ENCODE measurements at places on chromosomes 2 and 18.

DNA sequence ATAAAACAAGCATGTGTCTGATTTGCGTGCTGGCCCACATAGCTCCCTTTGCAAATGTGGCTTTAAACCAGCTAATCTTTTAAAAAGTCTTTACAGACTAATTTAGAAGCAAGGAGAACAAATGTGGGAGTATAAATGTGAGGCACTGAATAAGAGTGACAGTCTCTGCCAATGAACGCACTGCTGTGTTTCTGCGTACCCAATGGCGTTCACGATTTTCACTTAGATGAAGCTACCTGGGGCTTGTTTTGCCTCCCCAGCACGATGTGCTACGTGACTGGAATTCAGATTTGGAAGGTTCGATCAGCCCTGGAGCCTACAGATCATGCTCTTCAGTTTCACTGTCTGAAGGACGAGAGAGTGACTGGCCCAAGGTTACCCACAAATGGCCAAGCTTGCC, 10.8 kb upstream of the CRACDL start:
- no peak for DNase-seq

DNA sequence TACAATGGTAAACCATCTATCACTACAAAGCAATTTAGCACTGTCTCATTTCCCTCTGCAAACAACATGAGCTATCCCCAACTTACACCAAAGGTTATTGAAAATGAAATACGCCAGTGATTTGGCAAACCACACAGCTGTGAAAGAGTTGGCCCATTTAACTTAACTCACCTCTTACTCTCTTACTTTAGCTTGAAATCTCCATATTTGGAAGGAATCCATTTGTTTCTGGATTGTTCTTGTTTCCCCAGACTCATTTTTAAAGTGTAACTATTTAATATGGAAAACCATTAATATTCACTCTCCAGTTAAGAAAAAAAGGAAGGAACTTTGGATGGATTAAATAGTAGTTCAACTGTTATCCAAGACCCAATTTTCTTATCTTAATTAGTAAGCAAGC, 93.7 kb upstream of the TRIB2 start:
- DNase-seq: no peak

DNA sequence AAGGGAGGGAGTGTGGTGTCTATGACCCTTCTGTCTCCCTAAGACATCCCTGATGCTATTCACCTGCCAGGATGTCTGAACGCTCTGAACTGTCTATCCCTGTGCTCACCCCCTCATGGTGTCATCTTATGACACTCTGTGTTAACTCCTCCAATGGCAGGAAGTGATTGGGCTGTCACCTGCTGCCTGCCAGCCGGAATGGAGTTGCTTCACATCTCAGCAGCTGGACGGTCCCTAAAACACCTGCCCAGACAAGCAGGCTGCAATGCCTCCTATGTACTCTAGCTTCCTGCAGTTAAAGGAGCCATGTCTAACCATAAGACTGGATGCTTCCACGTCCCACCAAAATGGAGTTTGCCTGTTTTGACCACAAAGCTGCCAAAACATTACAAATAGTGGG, 99.9 kb downstream of the CPO start:
- no peak for DNase-seq

DNA sequence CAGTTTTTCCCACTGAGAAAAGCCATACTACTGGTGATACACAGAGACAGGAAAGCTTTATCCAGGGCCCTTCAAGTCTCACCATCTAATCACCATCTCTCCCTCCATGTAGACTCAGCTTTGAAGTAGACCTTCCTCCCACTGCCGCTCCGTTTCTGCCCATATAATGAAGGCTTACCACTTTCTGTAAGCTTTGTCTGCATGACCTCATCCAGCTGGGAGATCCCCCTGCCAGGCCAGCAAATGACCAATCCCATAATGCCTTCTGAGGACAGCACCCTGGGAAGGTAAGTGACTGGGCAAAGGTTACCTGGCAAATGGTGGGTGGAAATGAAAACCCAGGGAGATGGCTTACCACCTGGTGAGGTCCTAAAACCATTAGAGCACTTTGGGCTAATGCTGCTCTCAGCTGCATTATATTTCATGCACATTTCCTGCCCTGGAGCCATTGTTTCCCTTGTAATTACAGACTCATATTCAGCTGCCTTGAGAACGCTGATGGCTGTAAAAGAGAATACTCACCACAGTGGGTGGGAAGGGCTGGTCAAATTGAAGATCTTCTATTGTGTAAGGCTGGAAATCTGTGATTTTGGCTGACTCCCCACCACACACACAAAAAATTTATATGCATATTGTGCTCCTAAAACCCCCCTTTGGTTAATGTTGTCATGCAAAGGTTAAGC, 350.7 kb upstream of the SYT4 start:
- DNase-seq: no peak

DNA sequence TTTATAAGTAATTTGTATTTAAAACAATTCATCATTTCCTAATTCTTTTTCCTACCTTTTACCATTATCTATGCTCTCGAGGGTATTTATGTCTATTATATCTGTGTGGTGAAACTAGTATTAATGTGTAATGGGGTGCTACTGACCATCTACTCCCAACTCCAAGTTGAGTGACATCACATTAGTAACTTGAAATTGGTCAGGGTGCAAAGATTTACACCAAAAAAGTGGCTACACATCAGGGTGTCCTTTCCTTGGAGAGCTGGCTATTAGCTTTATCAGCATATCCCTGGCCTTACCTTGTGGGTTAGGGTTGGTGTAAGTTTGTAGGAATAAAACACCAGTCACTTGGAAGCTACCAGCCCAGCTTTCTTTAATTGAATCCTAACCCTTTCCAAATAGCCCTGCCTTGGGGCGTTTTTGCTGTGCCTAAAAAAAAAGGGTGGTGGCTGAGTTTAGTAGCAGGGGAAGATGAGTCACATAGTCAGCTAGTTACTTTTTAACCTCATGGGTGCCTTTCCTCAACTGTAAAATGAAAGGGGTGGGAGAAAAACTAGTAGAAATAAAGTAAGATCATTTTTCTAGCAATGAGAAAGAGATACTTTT, 14.0 kb downstream of the ANXA4 start:
- peak; percentile 32 for DNase-seq

DNA sequence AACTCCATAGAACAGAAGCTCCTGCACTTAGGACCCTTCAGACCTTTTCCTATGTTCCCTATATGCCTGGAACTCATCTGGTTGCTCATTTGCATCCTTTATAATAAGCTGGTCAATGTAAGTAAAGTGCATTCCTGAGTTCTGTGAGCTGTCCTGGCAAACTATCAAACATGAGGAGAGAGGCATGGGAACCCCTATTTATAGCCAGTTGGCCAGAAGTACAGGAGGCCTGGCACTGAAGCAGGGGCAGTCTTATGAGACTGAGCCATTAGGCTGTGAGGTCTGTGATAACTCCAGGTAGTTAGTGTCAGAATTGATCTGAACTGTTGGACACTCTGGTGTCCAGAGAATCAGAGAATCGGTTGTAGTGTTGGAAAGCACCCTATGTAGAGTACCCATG, 88.4 kb downstream of the EHD3 start:
- DNase-seq: no peak

GRCh38 chr2:20449501-20450200, 2.8 kb downstream of the RHOB start:
- no peak for DNase-seq

DNA sequence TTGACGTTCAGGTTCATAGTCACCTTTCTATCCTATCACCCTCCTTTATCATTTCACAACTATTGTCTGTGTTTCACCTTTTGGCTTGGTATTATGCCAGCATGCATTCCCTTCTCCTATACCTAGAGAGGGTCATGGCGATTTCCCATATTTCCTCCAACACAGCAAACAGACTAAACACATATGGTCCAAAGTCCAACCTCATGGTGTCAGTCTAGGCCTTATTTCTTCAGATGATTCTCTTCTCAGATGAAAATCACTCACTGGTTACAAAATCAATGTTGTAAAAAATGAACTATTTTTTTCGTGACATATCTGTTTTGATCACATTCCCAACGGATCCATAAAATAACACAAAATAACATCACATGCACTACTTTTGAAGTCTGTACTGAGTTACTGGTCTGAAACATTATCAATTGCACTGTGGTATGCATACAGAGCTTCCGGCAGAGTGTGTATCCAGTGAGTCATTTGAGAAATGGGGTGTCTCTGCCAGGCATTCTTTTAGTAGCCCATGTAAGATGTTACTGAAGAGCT, 204.8 kb upstream of the GALNT5 start:
- DNase-seq: no peak

DNA sequence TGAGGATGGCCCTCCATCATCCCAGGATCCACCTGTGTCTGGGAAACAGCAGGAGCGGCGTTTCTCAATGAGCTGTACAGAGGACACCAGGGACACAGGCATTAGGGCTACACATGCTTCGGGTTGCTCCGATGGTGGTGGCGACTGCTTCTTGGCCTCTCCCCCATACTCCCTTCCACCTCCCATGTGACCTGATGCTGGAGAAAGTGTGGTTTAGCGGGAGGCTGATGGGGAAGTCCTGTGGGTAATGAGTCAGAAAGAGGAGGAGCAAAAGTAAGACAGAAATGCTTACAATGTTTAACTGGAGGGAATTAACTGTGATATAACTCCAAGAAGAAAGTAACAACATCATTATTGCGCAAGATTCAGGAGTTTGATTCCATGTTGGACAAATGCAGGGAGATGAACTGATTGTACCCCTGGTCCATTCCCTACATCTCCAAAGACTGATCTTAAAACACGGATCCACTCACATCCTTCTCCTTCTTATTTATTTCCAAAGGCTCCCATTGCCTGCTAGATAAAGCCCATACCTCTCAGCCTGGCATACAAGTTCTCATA, 186.6 kb downstream of the NRP2 start:
- DNase-seq: peak; percentile 73

GRCh38 chr2:172252154-172252553, 149.5 kb upstream of the DLX2 start:
- no peak for DNase-seq

DNA sequence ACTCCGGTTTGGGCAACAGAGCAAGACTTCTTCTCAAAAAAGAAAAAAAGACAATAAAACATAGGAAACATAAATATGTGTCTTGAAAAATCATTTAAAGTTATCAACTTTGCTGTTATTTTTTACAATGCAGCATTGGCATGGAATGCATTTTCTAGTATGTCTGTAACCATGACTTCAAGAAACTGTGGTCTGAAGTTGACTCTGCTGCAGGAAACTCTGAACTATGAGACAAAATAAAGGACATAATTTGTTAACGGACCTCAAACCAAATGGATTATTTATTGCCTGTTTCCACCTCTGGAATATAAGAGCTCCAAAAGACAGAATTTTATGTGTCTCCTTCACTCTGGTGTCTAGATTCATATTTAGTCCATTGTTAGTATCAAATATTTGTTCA, 79.1 kb downstream of the TRIB2 start:
- DNase-seq: no peak

- no peak for DNase-seq
These were observed 184.0 kb downstream of the RIT2 start for GRCh38 chr18:42931491-42931890.

DNA sequence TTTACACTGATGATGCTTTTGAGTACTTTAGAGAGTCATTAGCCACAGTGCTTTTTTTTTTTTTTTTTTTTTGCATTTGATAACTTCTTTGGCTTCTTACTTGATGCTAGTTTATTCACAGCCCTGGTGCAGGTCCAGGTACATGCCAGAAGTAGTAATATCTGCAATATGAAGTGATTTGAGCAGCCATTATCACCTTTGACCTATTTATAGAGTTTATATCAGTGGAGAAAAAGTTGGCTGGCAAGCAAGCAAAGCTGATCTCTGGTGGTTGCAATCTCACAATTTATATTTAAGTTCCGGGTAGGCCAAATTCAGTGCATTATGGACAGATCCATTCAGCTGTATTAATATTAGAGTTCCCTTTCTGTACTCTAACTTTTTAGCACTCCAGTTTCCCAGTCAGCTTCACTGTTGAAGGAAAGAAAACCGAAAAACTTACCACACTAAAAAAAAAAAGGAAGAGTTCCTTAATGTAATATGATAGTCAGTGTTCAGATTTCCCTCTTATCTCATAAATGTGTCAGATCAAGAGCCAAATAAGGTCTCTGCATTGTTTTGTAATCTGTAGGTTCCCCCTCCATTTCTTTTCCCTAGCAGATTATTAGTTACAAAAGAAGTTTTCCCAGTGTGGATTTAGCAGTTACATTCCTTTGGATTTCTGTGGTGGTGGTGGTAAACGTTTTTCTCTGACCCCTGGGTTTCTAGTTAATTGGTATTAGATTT, 78.6 kb downstream of the HAUS1 start:
- DNase-seq: no peak

GRCh38 chr18:12318857-12319256, 10.8 kb downstream of the TUBB6 start:
- DNase-seq: no peak

Measured in CD14-positive monocyte (primary cell).